Left renal cortex interstitium (tissue), 4 donors: ENCODE measurements at places on chromosomes 11 and 22.

DNA sequence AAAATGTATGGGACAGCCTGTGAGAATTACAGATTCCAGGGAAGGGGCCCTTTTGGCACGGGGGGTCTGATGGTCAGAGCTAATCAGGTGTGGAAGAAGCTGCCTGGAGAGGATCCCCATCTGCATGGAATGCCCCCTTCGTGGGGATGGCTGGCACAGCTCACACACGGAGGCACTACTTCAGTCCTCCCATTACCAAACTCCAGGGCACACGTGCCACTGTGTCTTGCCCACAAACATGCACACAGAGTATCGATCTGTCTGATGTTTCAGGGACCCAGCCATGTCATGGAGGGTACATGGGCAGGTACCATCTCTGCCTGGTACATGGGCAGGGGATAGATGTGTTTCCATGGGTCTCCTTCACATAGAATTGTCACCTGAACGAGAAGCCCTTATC is 14.7 kb downstream of the KCNQ1OT1 start:
- DNase-seq = no peak

- no peak for DNase-seq
These were observed 38.5 kb downstream of the CARD18 start for GRCh38 chr11:105100981-105101630.

GRCh38 chr11:40306938-40307548 is 1152.4 kb downstream of the LRRC4C start:
- no peak for DNase-seq

- DNase-seq = no peak
These were observed 5.0 kb downstream of the CCND1 start for GRCh38 chr11:69645801-69646492.
